Right cardiac atrium (tissue), 5 donors: ENCODE measurements at places on chromosomes 12 and 14.

- no peak for DNase-seq
Measured at GRCh38 chr12:71162832-71163763, 5.3 kb upstream of the TSPAN8 start.

GRCh38 chr12:95796225-95796981, 5.8 kb upstream of the NTN4 start:
- DNase-seq, result no peak

DNA sequence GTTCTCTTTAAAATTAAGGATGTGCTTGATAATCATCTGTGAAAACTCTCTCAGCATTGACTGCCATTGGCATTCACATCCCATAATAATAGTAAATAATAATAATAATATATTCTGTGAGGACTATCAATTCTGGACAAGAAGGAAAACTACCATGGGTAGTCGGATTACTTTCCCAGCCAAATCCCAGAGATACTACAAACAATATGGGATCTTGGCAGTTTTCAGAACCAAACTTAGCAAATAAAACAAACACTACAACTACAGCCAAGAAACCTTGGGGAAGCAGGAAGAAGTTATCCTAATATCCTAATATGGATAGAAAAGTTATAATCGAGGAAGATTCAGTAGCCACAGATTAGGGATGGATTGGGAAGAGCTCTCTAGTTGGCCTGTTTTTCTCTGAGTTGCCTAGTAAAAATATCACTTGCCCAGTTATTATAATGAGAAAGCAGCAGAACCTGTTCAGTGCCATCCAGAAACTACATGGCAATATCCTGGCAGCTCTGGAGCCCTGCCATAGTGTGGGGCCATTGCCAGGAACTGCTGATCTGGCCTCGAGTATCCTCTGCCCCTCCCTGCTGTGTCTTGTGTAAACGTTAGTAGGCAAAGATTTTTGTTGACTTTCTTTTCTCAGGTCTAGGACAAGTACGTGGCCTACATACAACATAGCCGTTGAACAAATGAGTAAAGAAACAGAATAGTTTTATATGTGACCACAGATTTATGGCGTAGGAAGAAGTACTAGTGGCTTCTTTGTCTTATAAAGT, 193.5 kb downstream of the SLC2A13 start:
- DNase-seq, result no peak

- peak; percentile 48 for DNase-seq
Measured at GRCh38 chr14:64760146-64760755, 56.0 kb downstream of the PLEKHG3 start.

- DNase-seq, result peak; percentile 58
Measured at GRCh38 chr14:32203928-32204357, 874 bp upstream of the RNU6-8 start.

GRCh38 chr12:100024974-100025555, 40.3 kb upstream of the ANKS1B start:
- no peak for DNase-seq

- no peak for DNase-seq
Measured at GRCh38 chr14:85686908-85687307, 157.0 kb downstream of the FLRT2 start.

DNA sequence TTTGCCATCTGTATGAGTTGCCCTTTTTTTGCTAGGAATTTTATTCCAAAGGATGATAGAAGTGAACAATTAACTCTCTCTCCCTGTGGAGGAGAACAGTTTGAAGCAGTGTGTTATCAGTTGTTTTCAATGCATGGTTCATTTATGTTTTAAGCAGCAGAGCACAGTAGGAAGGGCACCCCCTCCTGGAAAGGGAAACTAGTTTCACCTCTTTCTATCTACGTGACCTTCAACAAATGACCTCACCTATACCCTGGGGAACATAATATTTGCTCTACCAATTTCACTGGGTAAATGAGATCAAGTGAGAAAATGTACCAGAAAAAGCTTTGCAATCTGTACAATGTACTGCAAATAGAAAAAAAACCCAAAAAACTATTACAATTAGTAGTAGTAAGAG, 5.4 kb upstream of the DCP1B start:
- DNase-seq, result no peak

GRCh38 chr12:47818467-47819137, 1.1 kb downstream of the HDAC7 start:
- peak; percentile 76 for DNase-seq

DNA sequence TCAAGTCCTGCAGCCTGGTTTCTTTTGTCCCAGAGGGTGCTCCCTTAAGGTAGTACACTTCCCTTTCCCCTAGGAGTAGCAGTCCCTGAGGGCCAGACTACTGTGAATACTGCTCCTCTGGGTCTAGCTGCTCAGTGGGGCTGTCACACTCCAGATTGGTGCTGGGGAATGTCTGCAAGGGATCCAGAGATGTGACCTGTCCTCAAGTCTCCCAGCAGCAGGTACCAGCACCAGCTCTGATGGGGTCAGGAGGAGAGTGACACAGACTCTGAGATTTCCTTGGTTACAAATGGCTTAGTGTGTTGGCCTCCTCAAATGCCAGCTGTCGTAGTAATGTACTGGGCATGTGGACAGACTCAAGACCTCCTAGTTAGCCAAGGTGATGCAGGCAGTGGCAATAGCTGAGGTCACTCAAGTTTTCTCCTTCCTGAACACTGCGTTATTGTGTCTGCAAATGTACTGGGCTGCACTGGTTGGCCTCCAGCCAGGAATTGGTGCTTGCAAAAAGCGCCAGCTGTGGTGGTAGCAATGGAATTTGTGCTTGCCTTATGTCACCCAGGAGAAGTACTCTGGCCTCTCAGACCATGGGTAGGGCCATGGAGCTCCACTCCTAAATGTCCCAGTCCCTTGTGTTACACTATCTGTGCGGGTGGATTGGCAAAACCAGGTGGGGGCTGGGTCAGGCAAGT, 36.4 kb upstream of the AEBP2 start:
- DNase-seq, result peak; percentile 18

- DNase-seq, result no peak
Measured at GRCh38 chr12:109126784-109127183, 10.4 kb downstream of the ACACB start.
